Myocyte (in vitro differentiated cells): ENCODE measurements at places on chromosomes 3 and 15. TPM values are rescaled to one million over a fixed set of nuclear protein-coding genes. Genes with fewer than 3 reads are reported as not detected.

Gene ARL14
- not detected in 2 replicates for total RNA-seq

Gene LSAMP
- 0.03 TPM in 1 of 2 replicates, not detected in the other for total RNA-seq

Gene RASGRP1
- 0.05 and 0.27 TPM in 2 replicates for total RNA-seq

Gene FOXB1
- not detected in 2 replicates for total RNA-seq

Gene FETUB
- not detected in 2 replicates for total RNA-seq

Gene ATP8B4
- total RNA-seq: 3.3 and 3.5 TPM in 2 replicates

Gene MAP4
- 210 and 343 TPM in 2 replicates for total RNA-seq

Gene CASR
- total RNA-seq: not detected in 2 replicates

DNA sequence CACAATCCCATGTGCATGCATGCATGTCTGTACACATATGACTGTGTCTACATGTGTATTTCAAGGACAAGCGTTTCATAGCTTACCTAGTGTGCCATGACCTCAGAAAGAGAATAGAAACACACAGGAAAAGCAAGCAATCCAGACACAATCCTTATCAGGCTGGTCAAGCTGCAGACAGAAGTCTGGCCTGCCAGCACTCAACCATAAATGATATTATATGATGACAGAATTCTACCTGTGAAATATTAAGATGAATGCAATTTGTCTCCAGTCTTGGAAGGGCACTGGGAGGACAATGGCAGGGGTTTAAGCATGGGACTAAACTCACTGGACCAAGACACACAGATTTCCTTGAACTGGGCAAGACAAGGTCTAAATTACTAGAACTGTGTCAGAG lies 50.9 kb upstream of the ARL6 start:
- DNase-seq: no peak

GRCh38 chr15:89009080-89009479 lies 79.2 kb upstream of the ABHD2 start:
- DNase-seq: peak; percentile 64

- peak; percentile 50 for DNase-seq
Measured at GRCh38 chr15:38002883-38003477, 68.5 kb downstream of the TMCO5A start.

DNA sequence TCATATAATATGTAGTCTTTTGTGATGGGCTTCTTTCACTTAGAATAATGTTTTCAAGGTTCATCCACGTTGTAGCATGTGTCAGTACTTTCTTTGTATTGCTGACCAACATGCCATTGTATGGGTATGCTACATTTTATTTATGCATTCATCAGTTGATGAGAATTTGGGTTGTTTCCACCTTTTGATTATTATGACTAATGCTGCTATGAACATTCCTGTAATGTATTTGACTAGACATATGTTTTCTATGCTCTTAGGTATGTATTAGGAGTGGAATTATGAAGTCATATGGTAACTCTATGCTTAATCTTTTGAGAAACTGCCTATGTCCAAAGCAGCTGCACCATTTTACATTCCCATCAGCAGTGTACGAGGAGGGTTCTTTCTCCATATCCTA lies 3.2 kb upstream of the PODXL2 start:
- no peak for DNase-seq

DNA sequence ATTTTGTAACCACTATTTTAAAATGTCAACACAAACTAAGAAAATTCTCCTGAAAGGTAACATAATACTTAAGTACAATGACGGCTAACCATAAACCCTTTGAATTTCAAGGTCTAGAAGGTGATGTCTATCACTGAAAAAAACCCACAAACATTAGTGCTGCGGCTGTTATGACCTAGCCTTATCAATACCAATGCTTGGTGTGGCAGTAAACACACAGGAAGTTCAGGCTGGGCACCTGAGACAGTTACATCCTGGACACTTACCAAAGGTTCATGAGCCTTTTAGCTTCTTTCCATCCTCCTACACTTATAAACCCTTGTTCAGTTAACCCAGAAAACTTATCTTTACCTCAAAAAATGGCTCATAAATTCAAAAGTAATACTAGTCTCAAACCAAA lies 5.8 kb downstream of the HSPBAP1 start:
- no peak for DNase-seq

- no peak for DNase-seq
Measured at GRCh38 chr3:104257486-104257885, 1109.2 kb upstream of the ALCAM start.

GRCh38 chr3:187005827-187006481 lies 75.6 kb downstream of the ST6GAL1 start:
- no peak for DNase-seq

- DNase-seq: no peak
Measured at GRCh38 chr3:4071481-4072184, 231.5 kb upstream of the SETMAR start.

- no peak for DNase-seq
Measured at GRCh38 chr3:193660698-193661411, 67.8 kb downstream of the OPA1 start.
